AG04450 (cell line): ENCODE measurements at places on chromosomes 5 and 9.

- DNase-seq: no peak
These were observed 8.5 kb upstream of the ZFP62 start for GRCh38 chr5:180869587-180869986.

- DNase-seq: no peak
These were observed 126.4 kb downstream of the CRB2 start for GRCh38 chr9:123482295-123482968.

DNA sequence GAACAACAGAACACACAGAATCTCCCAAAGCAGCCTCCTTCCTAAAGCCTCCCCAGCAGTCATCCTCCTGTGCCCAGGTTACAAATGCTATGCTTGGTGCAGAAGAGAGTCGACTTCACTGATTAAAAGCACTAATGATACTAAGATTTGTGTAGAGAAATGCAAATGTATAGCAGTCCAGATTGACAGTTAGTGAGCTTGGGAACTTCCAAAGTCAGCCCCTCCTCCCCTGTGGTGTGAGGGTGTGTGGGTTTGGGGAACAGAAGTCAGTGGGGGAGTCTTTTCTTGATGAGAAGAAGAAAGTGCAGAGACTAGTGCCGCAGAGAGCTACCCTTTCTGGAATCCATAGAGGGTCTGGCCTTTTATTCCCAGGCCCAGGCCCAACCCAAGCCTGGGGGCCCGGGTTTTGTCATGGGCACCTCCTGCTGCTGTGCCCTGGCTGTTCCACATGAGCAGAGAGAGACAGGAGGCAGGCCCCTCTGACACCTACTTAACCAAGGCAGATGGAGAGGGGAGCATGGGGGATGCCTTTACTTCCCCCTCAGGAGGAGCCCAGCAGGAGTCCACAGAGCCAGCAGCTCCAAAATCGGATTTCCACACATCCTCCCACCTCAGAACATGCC lies 173.3 kb downstream of the DENND1A start:
- DNase-seq: no peak

DNA sequence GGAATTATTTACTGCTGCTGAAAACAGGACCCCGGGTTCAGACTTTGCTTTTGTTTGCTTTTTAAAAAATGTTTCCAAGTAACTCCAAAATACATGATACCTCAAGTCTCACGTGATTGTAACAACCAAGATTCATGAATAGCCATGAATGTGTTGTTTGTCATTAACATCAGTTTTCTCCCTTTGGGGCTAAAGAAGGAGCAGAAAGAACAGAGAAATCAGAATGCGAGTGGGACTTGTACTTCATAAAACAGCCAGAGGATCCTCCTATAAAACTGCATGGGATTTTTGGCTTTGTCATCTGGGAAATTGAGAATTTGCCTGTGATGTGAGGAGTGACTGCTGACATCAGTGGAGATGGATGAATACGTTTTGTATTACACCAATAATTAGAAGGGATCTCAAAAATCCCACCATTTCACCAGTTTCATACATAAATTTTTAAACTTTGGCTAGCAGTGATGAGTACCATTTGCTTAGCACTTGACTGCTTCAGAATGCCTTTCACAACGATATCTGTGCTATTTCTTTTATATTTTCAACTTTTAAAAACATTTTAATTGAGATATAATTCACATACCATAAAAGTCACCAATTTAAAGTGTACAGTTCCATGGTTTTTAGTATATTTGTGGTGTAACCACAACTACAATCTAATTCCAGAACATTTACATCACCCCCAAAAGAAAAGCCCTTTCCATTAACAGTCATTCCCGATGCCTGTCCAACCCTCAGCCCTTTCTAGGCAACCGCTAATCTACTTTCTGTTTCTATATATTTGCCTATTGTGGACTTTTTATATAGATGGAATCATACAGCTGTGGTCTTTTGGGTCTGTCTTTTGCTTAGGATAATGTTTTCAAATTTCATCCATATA lies 126.9 kb upstream of the ANKRD55 start:
- no peak for DNase-seq

DNA sequence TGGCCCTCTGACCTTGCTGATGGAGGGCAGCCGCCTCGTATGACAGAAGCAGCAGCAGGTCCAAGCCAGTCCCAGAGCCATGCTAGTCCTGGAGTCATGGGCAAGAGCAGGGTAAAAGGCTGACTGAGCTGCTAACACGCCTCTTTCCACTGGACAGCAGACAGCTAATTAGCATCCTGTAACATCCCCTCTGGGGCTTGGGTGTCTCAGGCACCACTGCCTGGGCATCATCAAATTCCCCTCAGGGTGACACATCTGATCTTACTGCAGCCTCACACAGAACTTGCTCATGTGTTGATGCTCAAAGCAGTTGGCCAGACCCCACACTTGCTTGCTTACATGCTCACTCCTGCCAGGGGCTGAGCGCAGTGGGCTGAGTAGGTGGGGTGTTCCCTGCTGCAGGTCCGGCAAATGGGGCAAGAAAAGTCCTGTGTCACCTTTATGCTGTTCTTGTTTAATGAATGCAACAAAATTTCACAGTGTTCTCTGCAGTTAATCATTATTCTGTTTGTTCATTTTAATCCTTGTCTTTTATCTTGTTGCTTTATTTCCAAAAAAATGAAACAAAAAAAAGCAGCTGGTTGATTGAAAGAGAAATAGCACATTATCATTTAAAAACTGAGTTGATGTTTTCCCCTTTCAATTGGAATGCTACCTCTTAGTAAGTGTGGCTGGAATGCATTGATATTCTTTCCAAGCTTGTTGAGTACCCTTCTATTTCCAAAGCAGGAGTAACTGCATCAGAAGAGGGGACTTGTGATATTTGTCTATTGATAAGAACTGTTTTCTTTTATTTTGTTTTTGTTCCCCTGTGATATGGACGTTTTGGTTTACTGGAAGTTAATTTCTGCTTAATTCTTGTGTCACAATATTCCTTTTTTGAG lies 254.1 kb downstream of the CDH18 start:
- DNase-seq: no peak

DNA sequence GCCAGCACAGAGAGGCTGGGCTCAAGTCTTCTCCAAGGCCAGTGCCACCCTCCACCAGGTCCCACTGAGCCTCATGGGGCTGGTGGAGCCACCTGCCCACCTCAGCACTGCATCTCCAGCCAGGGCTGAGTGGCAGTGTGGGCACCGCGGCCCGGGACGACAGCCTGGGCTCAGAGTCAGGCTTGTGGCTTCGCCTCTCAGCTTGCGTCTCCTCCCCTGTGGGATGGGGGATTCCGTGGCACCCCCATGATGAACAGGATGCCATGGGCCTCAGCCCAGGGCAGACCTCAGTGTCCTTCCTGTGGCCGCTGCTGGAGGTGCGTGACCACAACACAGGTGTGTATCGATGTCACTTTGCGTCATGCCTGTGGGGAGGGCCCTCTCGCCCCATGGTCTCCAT lies 136.4 kb upstream of the PPP1R26 start:
- DNase-seq: no peak

GRCh38 chr9:88684046-88684445 lies 149.1 kb downstream of the NXNL2 start:
- DNase-seq: no peak
